ENCODE measurements at places on chromosomes 16 and 17.

DNA sequence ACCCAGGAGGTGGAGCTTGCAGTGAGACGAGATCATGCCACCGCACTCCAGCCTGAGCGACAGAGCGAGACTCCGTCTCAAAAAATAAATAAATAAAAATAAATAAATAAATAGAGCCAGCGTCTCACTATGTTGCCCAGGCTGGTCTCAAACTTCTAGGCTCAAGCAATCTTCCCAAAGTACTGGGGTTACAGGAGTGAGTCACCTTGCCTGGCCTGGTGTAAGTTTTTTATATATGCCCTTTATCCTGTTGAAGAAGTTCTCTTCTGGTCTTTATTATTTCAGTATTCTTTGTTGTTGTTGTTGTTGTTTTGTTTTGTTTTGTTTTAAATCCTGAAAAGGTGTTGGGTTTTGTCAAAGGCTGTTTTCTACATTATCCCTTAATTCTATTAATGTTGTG lies 30.1 kb upstream of the ABCC1 start:
- no peak for DNase-seq

DNA sequence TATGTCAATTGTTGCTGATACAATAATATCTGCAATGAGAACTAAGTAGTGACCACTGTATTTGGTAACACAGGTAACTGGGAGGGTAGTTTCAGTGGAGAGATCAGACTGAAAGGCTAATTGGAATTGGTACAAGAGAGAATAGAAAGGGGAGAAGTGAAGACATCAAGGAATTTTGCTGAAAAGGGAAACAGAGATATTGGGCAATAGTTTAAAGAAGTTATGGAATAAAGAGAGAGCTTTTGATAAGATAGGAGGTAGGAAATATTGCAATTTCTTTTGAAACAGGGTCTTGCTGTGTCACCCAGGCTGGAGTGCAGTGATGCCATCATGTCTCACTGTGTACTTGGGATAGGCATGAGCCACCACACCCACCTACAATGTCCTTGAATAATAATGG lies 26.9 kb upstream of the CDH11 start:
- DNase-seq: no peak

- no peak for DNase-seq
Observed at GRCh38 chr17:45414990-45415881, 17.4 kb downstream of the ARHGAP27 start.

GRCh38 chr16:71429581-71429980 lies 12.3 kb downstream of the TLE7 start:
- no peak for DNase-seq

DNA sequence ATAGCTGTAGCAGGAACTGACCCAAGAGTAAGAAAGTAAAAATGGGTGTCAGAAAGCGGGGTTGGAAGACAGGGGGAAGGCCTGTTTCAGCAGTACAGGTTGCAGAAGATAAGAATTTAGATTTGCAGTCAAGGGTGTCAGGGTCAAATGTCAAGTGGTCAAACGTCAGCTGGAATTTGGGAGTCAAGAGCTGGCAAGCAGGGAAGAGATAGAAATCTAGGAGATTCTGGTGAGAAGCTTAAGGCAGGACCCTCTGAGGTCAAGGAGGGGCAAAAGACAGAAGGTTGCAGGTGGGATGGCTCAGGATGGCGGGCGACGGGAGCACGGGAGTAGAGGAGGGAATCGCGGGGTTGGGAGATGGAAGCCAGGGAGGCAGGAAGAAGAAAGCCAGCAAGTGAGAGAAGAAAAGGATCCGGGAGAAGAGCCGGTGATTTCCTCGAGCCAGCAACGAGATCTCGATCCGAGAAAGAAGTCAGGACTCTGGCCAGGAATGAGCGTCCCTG lies 335 bp downstream of the SLC25A35 start:
- no peak for DNase-seq

GRCh38 chr16:660132-660458 lies 7.8 kb upstream of the RHOT2 start:
- no peak for DNase-seq

DNA sequence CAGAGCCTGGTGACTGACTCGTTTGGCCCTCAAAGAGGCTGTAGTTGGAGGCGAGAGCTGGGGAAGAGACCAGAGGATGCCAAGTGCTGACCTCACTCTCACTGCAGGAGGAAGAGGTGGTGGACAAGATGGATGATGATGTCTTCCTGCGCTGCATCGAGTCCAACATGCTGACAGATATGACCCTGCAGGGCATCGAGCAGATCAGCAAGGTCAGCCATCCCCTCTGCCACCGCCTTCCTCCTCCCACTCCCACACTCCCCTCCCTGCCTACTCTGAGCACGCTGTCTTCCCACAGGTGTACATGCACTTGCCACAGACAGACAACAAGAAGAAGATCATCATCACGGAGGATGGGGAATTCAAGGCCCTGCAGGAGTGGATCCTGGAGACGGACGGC lies 26.9 kb downstream of the POLR2A start:
- no peak for DNase-seq

GRCh38 chr17:76789235-76789788 lies 51.4 kb downstream of the MFSD11 start:
- DNase-seq: no peak

DNA sequence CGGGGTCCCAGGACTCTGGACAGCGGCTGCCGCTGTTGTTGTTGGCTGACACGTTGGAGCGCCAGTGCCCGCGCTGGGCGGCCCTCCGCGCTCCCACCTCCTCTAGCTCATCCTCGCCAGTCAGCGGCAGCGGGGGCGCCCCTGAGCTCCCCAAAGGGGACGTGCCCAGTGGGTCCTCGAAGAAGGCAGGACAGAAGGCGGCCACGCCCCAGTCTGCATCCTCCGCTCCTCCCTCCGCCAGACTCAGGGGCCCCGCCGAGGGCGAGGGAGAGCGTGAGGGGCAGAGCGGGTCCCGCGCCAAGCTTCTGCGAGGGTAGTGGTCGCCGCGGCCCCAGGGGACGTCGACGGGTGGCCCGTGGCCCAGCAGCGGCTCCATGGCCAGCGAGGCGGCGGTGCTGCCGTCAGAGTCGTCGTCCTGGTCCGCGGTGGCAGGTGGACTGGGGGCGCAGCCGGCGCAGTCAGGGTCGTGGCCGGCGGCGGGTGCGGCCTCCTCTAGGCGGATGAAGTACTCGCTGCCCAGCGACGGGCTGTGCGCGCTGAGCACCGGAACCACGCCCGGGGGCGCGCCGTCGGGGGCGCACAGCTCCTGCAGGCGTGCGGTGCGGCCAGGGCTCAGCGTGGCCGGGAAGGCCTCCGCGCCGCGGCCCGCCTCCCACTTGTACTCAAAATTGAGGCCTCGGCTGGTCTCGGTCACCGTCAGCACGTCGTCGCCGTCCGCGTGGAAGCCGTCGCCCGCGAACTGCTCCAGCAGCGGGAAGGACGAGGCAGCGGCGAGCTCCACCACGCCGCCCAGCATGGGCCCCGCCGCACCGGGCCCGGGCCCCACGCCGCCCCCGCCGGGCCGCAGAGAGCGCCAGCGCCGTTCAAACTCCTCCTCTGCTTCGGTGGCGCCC lies 43.2 kb upstream of the PVALEF start:
- no peak for DNase-seq
